ENCODE measurements at places on chromosomes 2 and 18.

DNA sequence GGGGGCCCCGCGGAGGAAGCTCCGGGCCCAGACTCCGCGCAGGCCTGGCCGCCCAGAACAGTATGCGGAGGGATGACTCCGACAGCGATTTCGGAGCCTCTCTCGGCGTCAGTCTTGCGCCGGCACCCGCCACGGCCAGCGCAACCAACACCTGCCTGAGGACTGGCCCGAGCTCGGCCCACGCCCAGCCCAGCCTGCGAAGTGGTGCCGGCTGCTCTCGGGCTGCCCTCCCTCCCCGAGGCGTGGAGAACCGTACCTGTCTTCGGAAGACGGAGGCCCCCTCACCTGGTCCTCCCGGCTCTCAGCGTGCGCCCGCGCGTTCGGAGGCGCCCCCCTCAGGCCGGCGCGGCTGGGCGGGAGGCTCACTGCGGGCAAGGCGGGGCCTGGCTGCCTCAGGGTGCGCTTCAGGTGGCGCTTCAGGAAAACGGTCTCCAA, at the start of gene M1AP:
M1AP (minus strand) TSS at position 322 of the 435 bp plus-strand sequence. CDS start 8,055 bp downstream, outside the sequence.
- peak; percentile 37 for DNase-seq

- no peak for DNase-seq
Observed at GRCh38 chr2:162116352-162116751, 35.7 kb downstream of the GCG start.

- DNase-seq, result peak; percentile 14
Observed at GRCh38 chr2:151336863-151337371, 20.5 kb upstream of the TNFAIP6 start.

DNA sequence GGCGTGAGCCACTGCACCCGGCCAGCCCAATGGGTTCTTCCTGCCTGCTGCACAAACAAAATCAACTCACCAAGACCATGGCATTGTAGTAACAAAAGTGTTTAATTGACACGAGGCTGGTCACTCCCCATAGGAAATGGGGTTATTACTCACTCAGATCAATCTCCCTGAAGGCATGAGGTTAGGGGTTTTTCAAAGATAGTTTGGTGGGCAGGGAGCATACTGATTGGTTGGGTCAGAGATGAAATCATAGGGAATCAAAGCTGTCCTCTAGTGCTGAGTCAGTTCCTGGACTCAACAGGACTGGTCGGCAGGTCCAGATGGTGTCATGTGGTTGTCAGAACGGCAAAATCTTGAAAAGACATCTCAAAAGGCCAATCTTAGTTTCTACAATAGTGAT, 122.1 kb downstream of the TMEM17 start:
- no peak for DNase-seq

GRCh38 chr2:99876956-99877355, 265.4 kb downstream of the AFF3 start:
- no peak for DNase-seq

- DNase-seq, result no peak
Observed at GRCh38 chr2:74385396-74385795, 5.3 kb upstream of the DCTN1 start.

GRCh38 chr18:62389761-62390481, 64.8 kb downstream of the TNFRSF11A start:
- no peak for DNase-seq

- DNase-seq, result no peak
Observed at GRCh38 chr2:201470821-201471731, 19.5 kb downstream of the STRADB start.

GRCh38 chr2:191249156-191249813, 4.1 kb downstream of the MYO1B start:
- DNase-seq, result no peak

GRCh38 chr18:62438018-62438329, 84.9 kb upstream of the ZCCHC2 start:
- DNase-seq, result no peak

DNA sequence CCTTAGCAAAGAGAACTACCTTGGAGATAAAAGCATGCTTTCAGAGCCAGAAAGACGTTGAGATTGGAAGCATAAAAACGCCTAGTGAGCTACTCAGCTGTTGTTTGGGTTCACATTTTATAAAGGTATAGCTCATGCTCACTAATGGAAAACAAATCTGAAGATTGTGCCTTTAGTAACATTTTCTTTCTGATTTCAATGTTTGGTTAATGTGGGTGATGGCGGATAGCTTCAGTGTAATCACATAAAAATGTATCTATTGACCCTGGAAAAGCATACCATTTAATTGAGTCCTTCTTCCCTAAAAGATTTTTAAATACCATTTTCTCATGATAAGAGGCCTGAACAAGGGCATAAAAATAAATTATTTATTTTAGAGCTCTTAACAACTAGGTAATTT, 73.4 kb downstream of the DTNA start:
- DNase-seq, result no peak

GRCh38 chr2:234345921-234346320, 151.0 kb downstream of the ARL4C start:
- no peak for DNase-seq

DNA sequence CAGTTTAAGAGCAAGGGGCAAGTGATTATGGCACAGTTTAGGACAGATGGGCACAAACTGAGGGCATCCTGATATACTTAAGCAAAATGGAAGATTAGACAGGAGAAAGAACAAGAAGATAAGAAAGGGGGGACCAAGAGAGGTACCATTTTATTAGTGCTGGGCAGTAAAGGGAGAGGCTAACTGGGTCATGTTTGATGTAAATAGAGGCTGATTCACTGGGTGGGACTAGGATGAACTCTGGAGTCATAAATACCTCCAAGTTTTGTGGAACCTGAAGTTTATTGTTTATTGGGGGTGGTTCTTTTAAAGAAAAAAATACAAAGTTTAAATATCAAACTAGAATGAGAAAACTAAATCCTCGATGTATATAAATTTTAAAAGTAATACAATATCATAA, 1067.2 kb upstream of the GYPC start:
- no peak for DNase-seq

GRCh38 chr18:51953521-51953920, 386.5 kb upstream of the DCC start:
- DNase-seq, result no peak

GRCh38 chr2:223055140-223055539, 3.1 kb downstream of the KCNE4 start:
- DNase-seq, result no peak

DNA sequence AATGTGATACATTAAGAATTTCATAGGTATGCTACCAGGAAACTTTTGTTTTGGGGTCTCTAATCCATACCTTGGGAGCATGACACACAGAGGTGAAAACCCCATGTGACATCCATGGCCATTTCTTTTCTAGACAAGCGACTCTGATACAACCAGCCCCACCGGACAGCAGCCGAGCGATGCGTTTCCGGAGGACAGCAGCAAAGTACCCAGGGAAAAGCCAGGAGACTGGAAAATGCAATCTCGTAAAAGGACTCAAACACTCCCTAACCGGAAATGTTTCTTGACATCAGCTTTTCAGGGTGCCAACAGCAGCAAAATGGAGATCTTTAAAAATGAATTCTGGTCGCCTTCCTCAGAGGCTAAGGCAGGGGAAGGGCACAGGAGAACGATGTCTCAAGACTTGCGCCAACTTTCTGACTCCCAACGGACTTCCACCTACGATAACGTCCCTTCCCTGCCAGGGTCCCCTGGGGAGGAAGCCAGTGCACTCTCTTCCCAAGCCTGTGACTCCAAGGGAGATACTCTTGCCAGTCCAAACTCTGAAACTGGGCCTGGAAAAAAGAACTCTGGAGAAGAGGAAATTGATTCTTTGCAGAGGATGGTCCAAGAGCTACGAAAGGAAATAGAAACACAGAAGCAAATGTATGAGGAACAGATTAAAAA, 48.9 kb downstream of the BMP10 start:
- DNase-seq, result no peak

GRCh38 chr2:212791569-212791968, 253.0 kb upstream of the ERBB4 start:
- DNase-seq, result no peak

DNA sequence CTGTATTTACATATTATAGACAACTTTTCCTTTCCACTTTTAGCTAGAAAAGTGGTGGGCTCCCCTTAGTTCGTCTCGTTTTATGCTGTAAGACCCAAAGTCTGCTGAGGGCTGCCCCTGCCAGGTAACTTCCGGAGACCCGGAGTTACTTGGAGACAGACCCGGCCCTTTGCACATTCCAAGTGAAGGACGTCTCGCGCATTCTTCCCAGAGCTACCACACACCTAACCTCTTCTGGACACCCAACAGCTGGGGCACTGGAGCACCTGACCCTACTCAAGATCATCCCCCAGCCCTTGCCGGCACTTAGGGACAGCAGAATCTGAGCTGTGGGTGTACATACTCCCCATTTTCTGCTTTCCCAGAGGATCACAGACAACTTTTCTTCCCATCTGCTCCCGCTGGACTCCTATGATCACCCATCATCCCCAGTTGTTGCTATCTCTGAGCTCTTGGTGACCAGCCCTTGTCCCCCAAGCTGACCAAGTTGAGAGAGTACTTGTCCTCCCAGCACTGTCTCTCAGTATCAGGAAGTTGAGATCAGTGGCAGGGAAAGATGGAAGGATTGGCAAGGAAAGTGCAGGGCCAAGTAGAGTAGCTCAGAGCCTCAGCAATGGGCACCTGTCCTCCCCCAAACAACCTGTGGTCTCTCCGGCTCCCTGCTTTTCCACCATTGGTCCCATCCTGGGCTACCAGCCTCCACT, 8.4 kb upstream of the SATB2 start:
- no peak for DNase-seq

GRCh38 chr2:120552800-120553481, 182.7 kb upstream of the GLI2 start:
- peak; percentile 76 for DNase-seq
